ENCODE measurements at places on chromosomes 5 and 9. TPM values are rescaled to one million over a fixed set of nuclear protein-coding genes. Genes with fewer than 3 reads are reported as not detected.

GRCh38 chr5:176486189-176486757 is 38.1 kb downstream of the FAF2 start:
- H3K36me3 ChIP-seq: peaks cover 95% of the 10 kb centered on the region
- no peak overlapping the region for H3K27ac ChIP-seq
- peaks cover 27% of the 10 kb centered on the region for H3K4me1 ChIP-seq
- H3K4me3 ChIP-seq: no peak overlapping the region

DNA sequence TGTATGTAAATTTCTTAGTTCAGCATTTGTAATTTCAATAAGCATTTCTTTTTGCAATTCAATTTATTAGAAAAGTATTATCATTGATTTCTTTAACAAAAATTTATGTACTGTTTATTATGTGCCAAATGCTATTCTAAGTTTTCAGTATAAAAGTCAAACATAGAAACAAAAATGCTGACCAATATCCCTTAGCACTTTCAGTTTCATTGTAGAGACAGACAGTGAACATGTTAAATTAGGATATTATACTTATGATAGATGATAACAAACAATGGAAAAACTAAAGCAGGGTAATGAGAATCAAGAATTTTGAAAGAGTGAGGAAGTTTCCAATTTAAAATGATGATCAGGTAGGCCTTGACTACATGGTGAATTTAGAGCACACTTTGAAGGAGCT is 1106.0 kb downstream of the TAF11L14 start:
- H3K4me3 ChIP-seq: peak overlapping the region; percentile 53
- peaks cover 52% of the 10 kb centered on the region for H3K36me3 ChIP-seq
- ATAC-seq: no peak
- peaks cover 29% of the 10 kb centered on the region for H3K4me1 ChIP-seq
- no peak overlapping the region for H3K27ac ChIP-seq

- H3K36me3 ChIP-seq: no peaks in the 10 kb centered on the region
- ATAC-seq: no peak
- no peaks in the 10 kb centered on the region for H3K4me1 ChIP-seq
- no peak overlapping the region for H3K4me3 ChIP-seq
- H3K27ac ChIP-seq: no peak overlapping the region
These were observed 263.2 kb downstream of the KCTD16 start for GRCh38 chr5:144433893-144434292.

DRD1 gene
- not detected for total RNA-seq

- no peak overlapping the region for H3K4me3 ChIP-seq
- H3K4me1 ChIP-seq: peaks cover 5% of the 10 kb centered on the region
- no peak for ATAC-seq
- no peaks in the 10 kb centered on the region for H3K27me3 ChIP-seq
- no peak overlapping the region for H3K27ac ChIP-seq
- H3K36me3 ChIP-seq: no peaks in the 10 kb centered on the region
These were observed 968.8 kb downstream of the TLE1 start for GRCh38 chr9:80720579-80720978.

- peak overlapping the region; percentile 92 for H3K27ac ChIP-seq
- peaks cover 100% of the 10 kb centered on the region for H3K36me3 ChIP-seq
- H3K4me1 ChIP-seq: peaks cover 31% of the 10 kb centered on the region
- ATAC-seq: peak; percentile 29
- peak overlapping the region; percentile 81 for H3K4me3 ChIP-seq
These were observed 35.2 kb downstream of the LMNB1 start for GRCh38 chr5:126812199-126812570.

ISL1 gene
- total RNA-seq: not detected

- peak; percentile 31 for ATAC-seq
- no peak overlapping the region for H3K27ac ChIP-seq
- H3K4me1 ChIP-seq: no peaks in the 10 kb centered on the region
- H3K4me3 ChIP-seq: no peak overlapping the region
These were observed 581.8 kb upstream of the WWC1 start for GRCh38 chr5:167709625-167710024.

DNA sequence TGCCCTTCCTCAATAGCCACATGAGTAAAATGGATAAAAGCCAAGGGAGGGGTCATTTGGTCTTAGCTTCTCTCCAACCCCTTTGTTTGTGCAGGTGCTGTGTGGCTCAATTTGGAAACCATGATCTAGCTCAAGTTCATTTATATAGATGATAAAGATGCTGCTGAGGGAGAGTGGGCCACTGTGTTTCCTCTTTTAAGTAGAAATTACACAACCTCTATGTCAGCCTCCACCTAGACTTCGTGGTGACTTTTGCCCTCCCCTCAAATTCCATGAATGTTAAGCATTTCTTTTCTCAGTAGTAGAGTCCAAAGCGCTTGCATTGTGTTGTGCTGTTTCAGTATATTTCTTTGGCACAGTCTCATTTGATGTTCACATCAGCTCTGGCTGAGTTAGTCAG is 241.4 kb downstream of the ARHGAP26 start:
- peaks cover 18% of the 10 kb centered on the region for H3K4me1 ChIP-seq
- H3K27ac ChIP-seq: no peak overlapping the region
- no peak for ATAC-seq

GARIN3 gene
- 0.85 TPM for total RNA-seq

DNA sequence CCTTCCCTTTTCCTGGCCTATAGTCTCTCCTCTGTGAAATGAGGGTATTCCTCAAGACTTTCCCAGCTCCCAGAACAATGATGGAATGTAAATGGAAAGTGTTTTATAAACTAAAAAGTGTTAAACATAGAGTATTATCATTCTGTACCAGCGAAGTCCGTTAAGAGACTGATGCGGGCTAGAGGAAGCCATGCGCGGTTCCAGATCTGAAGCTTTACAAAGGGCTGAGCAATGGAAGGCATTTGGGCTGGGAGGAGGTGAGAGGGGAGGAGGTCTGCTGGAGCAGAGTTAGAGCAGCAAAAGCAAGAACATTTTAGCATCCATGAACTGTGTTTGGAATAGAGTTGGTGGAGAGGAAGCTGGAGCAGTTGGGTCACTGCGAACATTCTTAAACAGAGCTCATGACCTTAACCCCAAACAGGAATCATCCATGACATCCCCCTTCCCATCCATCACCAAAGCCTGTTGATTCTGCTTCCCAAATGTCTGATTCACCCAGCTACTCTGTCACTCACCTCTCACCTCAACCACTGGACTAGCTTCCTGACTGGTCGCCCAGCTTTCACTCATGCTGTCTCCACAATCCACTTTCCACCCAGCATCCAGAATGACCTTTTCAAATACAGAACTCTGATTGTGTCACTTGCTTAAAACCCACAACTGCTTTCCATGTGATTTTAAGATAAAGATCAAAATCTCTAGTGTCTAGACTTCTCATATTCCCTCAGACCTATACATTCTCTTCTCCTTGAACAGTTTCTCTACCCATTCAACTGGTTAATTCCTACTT is 37.1 kb downstream of the CDK5RAP2 start:
- H3K36me3 ChIP-seq: peaks cover 98% of the 10 kb centered on the region
- no peak overlapping the region for H3K4me3 ChIP-seq
- peak; percentile 18 for ATAC-seq
- peaks cover 9% of the 10 kb centered on the region for H3K4me1 ChIP-seq
- no peaks in the 10 kb centered on the region for H3K27me3 ChIP-seq

SPRY4 gene
- 0.71 TPM for total RNA-seq

GRCh38 chr9:68545033-68545705 is 4.5 kb upstream of the TMEM252 start:
- no peak overlapping the region for H3K4me3 ChIP-seq
- no peak overlapping the region for H3K27ac ChIP-seq
- peaks cover 22% of the 10 kb centered on the region for H3K27me3 ChIP-seq
- no peaks in the 10 kb centered on the region for H3K36me3 ChIP-seq
- no peaks in the 10 kb centered on the region for H3K4me1 ChIP-seq
- no peak for ATAC-seq

- peaks cover 26% of the 10 kb centered on the region for H3K4me1 ChIP-seq
- H3K4me3 ChIP-seq: peak overlapping the region; percentile 44
- H3K36me3 ChIP-seq: no peaks in the 10 kb centered on the region
- peak; percentile 92 for ATAC-seq
- H3K27ac ChIP-seq: peak overlapping the region; percentile 1
These were observed 318.6 kb upstream of the CD180 start for GRCh38 chr5:67515020-67515689.

DNA sequence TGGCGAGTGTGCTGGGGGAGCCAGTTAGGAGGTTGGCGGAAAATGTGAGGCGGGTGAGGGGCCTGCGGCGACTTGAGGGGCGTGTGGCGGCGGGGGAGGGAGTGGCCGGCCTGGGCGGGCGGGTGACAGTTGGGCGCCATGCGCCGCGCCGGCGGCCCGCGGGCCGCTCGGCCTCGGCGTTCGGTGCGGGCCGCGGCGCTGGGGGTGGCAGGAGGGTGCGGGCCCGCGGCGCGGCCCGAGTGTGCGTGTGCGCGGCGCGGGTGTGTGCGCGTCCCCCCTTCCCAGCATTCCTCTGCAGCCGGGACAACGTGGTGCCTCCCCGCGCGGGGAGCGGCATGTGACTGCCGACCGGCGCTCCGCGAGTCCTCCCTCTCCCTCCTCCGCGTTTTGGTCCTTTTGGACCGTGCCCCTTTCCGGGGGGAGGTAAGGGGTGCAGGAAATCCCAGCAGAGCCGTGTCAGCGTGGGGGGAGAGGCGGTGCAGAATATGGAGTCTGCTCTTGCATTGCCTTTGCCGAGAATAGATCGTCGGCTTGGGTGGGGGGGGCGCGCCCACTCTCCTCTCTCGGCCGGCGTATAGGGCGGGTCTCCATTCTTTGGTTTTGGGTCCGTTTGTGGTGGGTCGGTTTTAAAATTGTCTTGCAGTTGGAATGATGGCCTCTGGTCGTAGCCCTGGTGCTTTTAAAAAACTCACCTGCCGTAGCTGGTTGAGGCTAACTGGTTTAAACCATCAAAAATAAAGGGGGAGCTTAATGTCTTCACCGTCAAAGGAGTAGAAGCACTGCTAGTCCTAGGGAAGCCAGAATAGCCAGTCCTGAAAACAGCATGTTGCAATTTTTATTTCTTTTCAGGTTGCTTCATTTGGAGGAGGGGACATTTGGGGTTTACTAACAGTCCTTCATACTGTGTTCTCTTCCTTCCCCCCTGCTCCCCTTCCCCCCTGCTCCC is 2.0 kb downstream of the LARP1 start:
- ATAC-seq: no peak
- no peaks in the 10 kb centered on the region for H3K27me3 ChIP-seq
- peak overlapping the region; percentile 97 for H3K4me3 ChIP-seq
- peaks cover 46% of the 10 kb centered on the region for H3K4me1 ChIP-seq

- no peak overlapping the region for H3K27ac ChIP-seq
- H3K4me1 ChIP-seq: no peaks in the 10 kb centered on the region
- no peak for ATAC-seq
- H3K4me3 ChIP-seq: no peak overlapping the region
- peaks cover 2% of the 10 kb centered on the region for H3K27me3 ChIP-seq
- H3K36me3 ChIP-seq: no peaks in the 10 kb centered on the region
These were observed 58.7 kb downstream of the ARHGEF28 start for GRCh38 chr5:73684691-73685090.

CAMSAP1 gene
- 46.2 TPM for total RNA-seq

DNA sequence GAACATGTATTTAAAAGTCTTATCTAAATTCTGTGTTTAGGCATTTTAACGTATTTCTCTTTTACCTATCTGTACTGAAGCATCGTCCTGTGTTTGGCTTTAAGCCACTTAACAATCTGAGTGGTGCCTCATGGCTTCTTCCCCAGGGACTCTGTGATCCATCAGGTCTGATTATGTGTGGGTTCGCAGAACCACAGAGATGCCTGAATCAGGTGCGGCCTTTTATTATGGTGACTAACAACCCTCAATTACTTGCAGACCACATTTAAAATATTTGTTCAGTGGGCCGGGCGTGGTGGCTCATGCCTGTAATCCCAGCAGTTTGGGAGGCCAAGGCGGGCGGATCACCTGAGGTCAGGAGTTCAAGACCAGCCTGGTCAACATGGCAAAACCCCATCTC is 39.6 kb upstream of the SAP30L start:
- no peaks in the 10 kb centered on the region for H3K4me1 ChIP-seq
- H3K36me3 ChIP-seq: peaks cover 41% of the 10 kb centered on the region
- H3K27ac ChIP-seq: no peak overlapping the region
- H3K27me3 ChIP-seq: no peaks in the 10 kb centered on the region
- no peak overlapping the region for H3K4me3 ChIP-seq

- H3K36me3 ChIP-seq: no peaks in the 10 kb centered on the region
- no peak for ATAC-seq
- H3K4me1 ChIP-seq: no peaks in the 10 kb centered on the region
- H3K4me3 ChIP-seq: no peak overlapping the region
- H3K27ac ChIP-seq: no peak overlapping the region
These were observed 466.7 kb downstream of the NFIB start for GRCh38 chr9:13847270-13847669.

- no peak overlapping the region for H3K27ac ChIP-seq
- H3K4me3 ChIP-seq: peak overlapping the region; percentile 3
- no peak for ATAC-seq
These were observed 15.0 kb upstream of the HSPB3 start for GRCh38 chr5:54440456-54440893.

ITK gene
- total RNA-seq: 277 TPM

- H3K27ac ChIP-seq: peak overlapping the region; percentile 99
- peaks cover 53% of the 10 kb centered on the region for H3K4me1 ChIP-seq
- peak overlapping the region; percentile 100 for H3K4me3 ChIP-seq
These were observed 6.0 kb downstream of the B4GALT1 start for GRCh38 chr9:33161011-33161588.

RBM18 gene
- 25.7 TPM for total RNA-seq

DNA sequence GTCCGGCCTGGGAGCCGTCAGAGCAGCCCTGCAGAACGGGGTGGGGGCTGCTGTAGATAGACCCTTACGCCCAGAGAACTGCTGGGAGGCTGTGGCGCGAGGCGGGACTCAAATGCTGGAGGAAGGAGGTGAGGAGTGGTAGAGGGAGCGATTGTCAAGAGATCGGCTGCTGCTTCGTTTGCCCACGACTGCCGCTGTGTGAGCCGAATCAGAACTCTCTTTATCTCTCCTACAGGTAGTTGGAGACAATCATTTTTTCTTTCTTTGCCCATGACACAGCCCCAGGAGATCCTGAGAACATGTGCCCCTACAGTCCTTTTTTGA is 456 bp downstream of the ZNF79 start:
- ATAC-seq: peak; percentile 16
- peak overlapping the region; percentile 96 for H3K27ac ChIP-seq
- H3K36me3 ChIP-seq: peaks cover 59% of the 10 kb centered on the region
- peak overlapping the region; percentile 100 for H3K4me3 ChIP-seq

- no peak overlapping the region for H3K4me3 ChIP-seq
- no peak overlapping the region for H3K27ac ChIP-seq
- H3K36me3 ChIP-seq: no peaks in the 10 kb centered on the region
- H3K4me1 ChIP-seq: no peaks in the 10 kb centered on the region
These were observed 241.0 kb downstream of the PTPRD start for GRCh38 chr9:10371824-10372223.

AIF1L gene
- 1.7 TPM for total RNA-seq

DNA sequence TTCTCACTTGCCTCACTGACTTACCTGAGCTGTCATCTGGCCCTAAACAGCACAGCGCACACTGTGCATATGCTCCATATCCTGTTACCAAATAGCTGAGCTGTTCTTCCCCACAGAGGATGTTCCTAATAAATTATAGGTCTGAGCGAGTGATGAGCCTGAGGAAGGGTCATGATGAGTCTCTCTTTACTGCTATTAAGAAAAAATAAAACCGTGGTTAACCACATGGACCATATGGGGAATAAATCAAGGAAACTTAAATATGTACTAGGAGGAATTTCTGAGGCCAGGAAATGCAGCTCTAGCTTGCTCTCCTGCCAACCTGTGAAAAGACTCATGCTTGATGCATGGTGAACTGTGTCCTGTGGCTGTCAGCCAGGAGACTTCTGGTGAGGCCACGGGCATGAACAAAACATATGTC is 424.8 kb upstream of the DMAC1 start:
- H3K36me3 ChIP-seq: no peaks in the 10 kb centered on the region
- H3K27ac ChIP-seq: no peak overlapping the region
- H3K4me3 ChIP-seq: no peak overlapping the region
- ATAC-seq: no peak
- no peaks in the 10 kb centered on the region for H3K4me1 ChIP-seq

GRCh38 chr5:65766175-65766574 is 44.2 kb downstream of the NLN start:
- H3K36me3 ChIP-seq: no peaks in the 10 kb centered on the region
- H3K4me3 ChIP-seq: no peak overlapping the region
- H3K27ac ChIP-seq: no peak overlapping the region
- peak; percentile 46 for ATAC-seq

All from activated T-helper 17 cell treated with anti-CD3 and anti-CD28 coated beads, Interleukin-2, amount 50 U/mL, for 72 hours (primary cell).